Activated T-cell treated with anti-CD3 and anti-CD28 coated beads, Interleukin-2, amount 50 U/mL, for 72 hours (primary cell): ENCODE measurements at places on chromosomes 5 and 9. TPM values are rescaled to one million over a fixed set of nuclear protein-coding genes. Genes with fewer than 3 reads are reported as not detected.

Gene TPPP
- 0.29 TPM for total RNA-seq

Gene CDH18
- total RNA-seq = not detected

Gene GFPT2
- 0.39 TPM for total RNA-seq

Gene SLC46A2
- total RNA-seq = not detected

Gene WHRN
- 8.6 TPM for total RNA-seq

Gene SEMA5A
- total RNA-seq = 0.14 TPM

Gene TAF11L13
- not detected for total RNA-seq

DNA sequence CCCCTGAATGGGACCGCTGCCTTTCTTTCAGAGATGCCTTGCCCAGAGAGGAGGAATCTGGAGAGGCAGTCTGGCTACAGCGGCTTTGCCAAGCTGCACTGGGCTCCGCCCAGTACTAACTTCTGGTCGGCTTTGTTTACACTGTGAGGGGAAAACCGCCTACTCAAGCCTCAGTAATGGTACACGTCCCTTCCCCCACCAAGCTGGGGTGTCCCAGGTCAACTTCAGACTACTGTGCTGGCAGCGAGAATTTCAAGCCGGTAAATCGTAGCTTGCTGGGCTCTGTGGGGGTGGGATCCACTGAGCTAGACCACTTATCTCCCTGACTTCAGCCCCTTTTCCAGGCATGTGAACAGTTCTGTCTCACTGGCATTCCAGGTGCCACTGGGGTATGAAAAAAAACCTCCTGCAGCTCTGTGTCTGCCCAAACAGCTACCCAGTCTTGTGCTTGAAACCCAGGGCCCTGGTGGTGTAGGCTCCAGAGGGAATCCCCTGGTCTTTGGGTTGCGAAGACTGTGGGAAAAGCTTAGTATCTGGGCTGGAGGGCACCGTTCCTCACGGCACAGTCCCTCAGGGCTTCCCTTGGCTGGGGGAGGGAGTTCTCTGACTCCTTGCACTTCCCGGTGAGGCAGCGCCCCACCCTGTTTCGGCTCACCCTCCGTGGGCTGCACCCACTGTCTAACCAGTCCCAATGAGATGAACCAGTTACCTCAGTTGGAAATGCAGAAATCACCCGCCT, 171.2 kb downstream of the CWC27 start:
- DNase-seq = no peak

DNA sequence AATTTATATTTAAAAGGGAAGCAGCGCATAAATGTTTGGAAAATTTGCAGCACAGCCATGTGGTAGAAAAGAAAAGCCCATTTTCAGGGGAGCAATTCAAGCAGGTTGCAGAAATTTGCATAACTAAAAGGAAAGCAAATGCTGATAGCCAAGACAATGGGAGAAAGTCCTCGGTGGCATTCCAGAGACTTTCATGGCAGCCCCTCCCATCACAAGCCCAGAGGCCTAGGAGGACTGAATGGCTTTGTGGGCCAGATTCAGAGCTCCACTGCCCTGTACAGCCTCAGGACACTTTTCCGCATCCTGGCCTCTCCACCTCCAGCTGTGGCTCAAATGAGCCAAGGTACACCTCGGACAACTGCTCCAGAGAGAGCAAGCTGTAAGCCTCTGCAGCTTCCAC, 462.9 kb downstream of the CDK5RAP2 start:
- no peak for DNase-seq

GRCh38 chr5:150221471-150221870, 31.6 kb downstream of the SLC6A7 start:
- DNase-seq = no peak

GRCh38 chr5:134246771-134247427, 21.0 kb upstream of the PPP2CA start:
- DNase-seq = no peak

GRCh38 chr5:149549461-149550267, 1.6 kb downstream of the CSNK1A1 start:
- DNase-seq = peak; percentile 49

- no peak for DNase-seq
Observed at GRCh38 chr9:133246991-133247390, 28.0 kb downstream of the ABO start.

- peak; percentile 38 for DNase-seq
Observed at GRCh38 chr9:114452219-114453165, 52.8 kb downstream of the WHRN start.

DNA sequence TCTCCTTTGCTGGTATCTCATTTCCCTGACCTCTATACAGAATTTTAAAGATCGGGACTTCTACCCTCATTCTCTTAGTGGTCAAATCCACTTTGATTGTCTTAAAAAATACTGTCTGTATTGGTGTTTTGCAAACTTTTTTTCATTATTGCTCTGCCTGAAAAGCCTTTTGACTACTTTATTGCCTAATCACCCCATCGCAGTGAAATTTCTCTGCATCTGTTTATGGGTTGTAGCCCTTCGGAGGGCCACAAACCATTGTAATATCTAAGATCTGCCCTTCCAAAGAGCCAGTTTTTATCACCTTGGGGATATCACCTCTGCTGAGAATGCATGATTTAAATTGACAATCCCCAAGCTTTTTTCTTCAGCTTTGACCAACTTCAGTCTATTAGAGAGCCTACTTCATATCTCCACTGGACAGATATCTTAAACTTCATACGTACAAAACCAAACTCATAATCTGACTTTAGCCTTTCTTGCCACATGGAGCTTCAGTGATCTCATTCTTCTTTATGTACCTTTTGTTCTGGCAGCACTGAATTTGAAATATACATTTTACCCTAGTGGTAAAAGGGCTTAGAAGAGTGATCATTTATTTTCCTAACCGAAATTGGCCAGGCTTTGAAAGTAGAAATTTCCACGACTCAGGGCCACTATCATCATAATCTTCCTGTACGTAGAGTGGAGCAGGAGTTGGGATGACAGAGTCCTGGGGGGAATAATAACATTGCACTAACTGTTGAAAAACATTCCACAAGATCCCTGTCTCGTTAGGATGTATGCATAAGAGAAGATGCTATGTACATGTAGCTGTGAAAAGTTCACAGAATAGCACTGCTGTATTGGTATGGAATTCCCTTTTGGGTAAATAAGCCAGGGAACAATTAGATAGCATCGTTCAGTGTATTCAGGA, 21.4 kb downstream of the KIF2A start:
- no peak for DNase-seq
